Stimulated activated naive CD4-positive, alpha-beta T cell (primary cell): ENCODE measurements at places on chromosomes 4 and X.

DNA sequence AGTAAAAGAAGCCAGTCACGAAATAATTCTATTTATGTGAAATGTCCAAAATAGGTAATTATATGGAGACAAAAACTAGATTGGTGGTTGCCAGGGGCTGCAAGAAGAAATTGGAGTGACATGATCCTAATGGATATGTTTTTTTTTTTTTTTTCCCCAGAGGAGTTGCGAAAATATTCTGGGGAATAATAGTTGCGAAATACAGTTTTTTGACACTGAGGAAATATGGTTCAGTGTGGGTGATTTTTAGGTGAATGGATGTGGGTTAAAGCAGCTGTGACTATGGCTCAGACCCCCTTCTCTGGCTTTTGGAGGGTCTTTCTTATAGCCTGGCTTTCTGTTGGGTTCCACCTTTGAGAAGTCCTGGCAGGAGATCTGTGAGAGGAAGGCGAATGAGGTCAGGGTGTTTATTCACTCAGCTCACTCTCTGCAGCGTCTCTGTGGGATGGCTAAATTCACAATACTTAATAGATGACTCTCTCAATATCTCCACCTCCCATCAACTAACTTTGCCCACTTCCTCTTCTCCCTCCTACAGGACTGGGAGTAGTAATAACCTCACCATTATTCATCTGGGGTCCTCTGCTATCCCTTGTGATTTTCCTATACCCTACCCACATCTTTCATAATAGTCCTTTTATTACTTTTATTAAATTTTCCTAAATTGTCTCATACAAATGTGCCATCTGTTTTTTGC is 15.3 kb upstream of the RAB9B start:
- DNase-seq = no peak

GRCh38 chr4:65023883-65024670 is 614.8 kb upstream of the TECRL start:
- no peak for DNase-seq

DNA sequence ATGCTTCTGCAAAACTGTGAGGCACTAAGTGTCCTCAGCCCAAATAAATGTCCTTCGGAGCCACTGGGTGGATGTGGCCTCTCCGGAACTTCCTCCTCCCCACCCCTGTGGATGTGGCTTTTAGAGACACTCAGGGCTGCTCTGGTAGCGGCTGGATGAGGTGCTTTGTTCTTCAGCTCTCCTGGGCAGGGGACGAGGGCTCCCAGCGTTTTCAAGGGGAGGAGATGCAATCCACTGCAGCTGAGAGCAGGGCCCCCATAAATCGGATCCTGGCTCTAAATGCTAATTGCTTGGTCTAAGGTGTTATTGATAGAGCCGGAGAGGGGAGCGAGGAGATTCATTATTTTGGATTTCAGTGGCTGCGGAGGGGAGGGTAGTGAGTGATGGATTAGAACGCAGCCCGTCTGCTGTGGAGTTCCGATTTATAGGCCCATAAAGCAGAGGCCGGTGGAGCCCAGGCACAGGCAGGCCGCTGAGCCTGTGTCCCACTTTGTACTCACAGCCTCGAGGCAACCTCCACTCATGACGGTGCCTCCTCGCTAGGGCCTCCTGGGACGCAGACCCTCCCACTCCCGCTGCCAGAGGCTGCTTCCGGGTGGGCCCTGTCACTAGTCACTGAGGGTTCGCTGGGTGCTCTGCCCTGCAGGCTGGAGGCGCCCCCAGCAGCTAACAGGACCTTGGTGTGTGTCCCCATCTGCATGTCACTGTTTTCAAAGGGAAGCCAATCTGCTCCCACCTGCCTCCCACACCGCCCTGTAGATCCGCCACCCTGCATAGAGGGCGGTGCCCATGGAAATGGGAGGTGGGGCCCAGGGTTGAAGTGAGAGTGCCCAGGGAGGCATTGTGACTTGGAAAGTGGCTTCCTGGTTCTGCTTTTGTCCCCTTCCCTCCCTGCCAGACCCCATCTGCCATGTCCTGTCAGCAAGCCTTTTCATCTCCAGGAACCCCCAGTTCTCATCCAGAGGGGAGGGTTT is 135.4 kb upstream of the PSAPL1 start:
- no peak for DNase-seq

- no peak for DNase-seq
These were observed 247.4 kb downstream of the FBXO8 start for GRCh38 chr4:174036111-174036510.

- peak; percentile 32 for DNase-seq
These were observed 23.4 kb downstream of the CCNI start for GRCh38 chr4:77052352-77052751.

GRCh38 chr4:186724864-186725468 is 1.3 kb upstream of the FAT1 start:
- no peak for DNase-seq

DNA sequence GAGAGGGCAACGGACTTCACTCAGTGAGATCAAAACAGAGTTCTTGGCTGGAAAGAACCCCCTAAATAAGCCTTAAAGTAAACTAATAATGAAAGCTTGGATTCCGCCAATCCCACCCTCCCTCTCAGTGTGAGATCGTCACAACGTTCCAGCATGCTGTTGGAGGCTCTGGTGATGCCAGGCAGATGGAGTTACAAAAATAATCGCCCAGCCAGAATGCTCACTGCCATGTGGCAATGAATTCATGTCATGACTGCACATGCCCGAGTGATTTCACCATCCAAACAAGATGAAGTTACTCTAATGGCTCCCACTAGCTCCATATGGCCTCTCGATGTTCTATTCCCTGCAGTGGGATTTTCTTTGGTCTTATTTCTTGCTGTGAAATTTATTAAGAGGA is 248.0 kb downstream of the SPATA18 start:
- no peak for DNase-seq

DNA sequence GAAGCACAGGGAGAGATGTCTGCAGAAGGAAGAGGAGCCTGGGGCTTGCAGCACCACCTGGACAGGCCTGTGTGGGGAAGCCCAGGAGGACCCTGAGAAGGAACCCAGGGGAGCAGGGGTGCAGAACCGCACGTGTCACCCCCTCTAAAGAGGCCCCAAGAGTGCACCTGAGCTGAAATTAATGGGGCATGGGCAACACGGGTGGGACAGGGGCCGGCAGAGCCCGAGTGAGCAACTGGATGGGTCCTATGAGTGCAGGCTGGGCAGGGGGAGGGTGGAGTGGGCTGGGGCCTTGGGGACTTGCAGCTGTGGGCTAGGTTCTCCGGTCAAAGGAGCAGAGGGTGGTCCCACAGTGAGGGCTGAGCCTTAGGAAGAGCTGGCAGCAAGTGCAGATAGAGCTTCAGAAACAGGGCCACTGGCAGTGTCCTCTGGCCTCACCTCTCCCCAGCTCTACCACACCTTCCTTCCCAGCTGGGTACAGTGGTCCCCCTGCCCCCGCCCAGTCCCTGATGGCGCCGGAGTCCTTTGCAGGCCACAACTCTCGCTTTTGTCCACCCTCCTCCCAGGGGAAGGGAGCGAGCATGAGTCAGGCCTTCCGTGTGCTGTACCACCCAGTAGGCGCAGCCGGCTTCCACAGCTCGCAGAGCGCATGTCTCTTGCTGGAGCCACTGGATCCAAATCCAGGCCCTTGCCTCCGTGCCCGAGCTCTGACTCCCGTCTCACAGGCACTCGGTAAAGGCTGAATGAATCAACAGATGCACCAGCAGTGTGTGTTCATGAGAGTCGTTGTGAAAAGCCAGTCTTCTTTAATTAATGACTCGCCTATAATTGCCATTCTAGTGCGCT is 131.6 kb downstream of the HMX1 start:
- no peak for DNase-seq

- no peak for DNase-seq
These were observed 113.5 kb upstream of the TMEM164 start for GRCh38 chrX:109889289-109890006.

- no peak for DNase-seq
These were observed 22.7 kb downstream of the PNPLA4 start for GRCh38 chrX:7904562-7904961.

DNA sequence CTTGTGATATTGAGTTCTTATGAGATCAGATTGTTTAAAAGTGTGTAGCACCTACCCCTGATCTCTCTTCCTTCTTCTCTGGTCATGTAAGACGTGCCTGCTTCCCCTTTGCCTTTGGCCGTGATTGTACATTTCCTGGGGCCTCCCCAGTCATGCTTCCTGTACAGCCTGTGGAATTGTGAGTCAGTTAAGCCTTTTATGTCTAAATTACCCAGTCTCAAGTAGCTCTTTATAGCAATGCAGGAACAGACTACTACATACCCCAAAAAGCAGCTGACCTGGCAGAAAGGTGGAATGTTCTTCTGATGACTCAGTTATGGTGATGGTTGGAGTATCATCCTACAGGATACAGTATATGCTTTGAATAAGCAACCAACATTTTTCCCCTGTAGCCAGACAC is 11.4 kb upstream of the MCUB start:
- DNase-seq = no peak

DNA sequence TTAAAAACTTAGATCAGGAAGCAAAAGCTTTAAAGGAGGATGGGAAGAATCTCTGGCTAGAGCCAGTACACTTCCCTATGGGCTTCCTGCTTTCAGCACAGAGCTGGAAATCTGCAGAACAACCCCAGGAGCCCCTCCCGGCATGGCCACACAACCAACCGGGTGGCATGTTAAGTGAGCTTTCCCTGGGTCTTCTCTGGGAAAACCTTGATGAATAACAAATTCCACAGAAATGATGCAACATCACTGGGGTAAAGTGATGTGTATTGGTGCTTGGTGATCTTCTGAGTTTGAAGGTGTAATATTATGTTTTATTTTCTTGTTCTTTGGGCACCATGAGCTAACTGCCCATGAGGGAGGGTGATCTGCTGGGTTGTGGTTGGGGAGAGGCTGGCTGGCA is 22.1 kb downstream of the NHS start:
- DNase-seq = no peak

- DNase-seq = no peak
These were observed 153.8 kb upstream of the AGA start for GRCh38 chr4:177596035-177596434.

GRCh38 chr4:113738251-113738650 is 23.3 kb downstream of the CAMK2D start:
- no peak for DNase-seq

- peak; percentile 12 for DNase-seq
These were observed 7.6 kb downstream of the ACSL1 start for GRCh38 chr4:184818216-184818564.

DNA sequence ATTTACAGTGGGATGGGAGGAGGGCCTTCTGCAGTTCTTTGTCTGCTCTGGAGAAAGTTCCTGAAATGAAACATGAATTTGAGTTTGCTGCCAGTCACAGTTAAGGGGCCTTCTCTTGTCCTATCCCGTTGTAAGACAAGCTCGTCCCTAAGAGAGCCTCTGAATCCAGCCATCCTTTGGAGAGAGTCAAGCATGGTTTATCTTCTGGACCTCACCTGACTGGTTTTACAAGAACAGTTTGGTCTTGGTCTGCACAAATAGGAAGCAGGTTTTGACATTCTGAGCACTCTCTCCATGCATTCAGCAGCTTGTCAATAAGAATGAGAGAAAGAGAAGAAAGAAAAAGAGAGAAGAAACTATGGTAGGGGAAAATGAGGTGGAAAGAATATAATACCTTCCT is 20.4 kb upstream of the TENM3 start:
- no peak for DNase-seq

DNA sequence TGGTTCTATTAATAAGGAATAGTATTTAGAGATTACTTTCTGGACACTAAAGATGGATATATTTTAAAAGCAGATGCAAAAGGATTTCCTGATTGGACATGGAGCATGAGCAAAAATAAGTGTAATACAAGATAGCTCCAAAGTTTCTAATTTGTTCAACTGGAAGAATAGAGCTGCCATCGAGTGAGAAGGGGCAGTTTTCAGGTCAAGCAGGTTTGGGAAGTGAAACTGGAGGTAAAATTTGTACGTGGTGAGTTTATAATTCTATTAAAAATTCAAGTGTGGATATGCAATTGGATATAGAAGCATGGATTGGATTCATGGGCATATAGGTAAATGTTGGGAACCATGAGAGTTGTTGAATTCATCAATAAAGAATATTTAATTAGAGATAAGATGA is 31.8 kb downstream of the PRDM8 start:
- DNase-seq = no peak

DNA sequence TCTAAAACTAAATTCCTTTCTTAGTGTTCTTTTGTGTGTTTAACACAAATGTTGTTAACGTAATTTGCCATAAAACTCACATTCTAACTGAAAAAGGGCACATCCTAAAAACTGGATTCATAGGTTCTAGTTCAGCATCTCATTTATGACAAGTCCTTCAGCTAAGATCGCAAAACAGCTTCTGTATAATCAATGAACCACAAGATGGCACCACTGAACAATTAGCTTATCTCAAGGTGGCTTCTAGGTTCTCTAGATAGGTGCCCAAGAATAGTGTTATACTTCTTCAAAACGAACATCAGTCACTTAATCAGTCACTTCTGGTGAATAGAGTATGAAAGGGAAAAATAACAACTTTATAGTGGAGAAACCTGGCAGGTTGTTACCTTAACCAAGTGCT is 54.3 kb downstream of the NRK start:
- DNase-seq = no peak

DNA sequence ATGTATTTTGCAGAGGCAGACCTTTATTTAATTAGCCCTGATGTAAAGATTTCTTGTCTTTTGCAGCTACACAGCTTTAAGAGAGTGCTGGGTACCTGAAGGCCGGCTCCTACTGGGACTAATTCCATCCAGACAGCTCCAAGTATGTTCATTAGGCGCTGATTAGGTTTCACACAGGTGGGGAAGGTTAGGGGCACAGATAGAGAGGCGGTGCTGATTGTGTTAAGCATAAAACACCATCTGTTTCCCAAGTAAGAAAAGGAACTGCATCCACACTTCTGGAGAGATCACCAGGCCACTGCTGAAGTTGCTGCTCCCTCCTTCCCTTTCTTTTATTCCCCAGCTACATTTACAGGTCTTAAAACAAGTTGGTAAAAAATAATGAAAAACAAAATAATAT is 349.5 kb downstream of the ZIC3 start:
- DNase-seq = no peak

DNA sequence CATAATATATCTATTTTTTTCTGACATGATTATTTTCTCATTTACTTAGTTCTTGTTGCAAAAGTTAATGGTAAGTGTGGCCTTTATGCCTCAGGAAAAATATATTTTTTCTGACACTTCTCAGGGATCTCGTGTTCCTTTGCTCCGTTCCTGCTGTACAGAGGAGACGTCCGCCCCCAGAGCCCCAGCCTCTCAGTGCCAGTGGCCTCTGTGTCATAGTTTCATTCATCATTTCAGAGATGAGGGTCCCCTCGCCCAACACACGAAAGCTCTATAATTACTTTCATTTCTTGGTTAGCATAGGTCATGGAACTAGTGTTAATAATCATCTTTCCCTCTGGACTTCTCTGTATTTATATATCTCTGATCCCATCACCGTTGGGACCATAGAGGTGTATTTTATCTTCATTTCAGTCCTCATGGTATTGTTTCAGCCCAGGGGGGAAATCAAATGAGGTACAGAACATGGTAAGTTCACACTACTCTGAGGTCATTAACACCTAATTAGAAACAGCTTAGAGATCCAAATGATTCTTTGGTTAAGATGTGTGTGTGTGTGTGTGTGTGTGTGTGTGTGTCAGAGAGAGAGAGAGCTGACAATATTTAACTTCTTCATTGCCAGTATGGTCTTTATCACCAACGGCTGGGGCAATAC is 631.1 kb upstream of the TENM3 start:
- DNase-seq = no peak

- DNase-seq = no peak
These were observed 109.9 kb downstream of the AFF2 start for GRCh38 chrX:148610328-148610698.
